HFFc6 (cell line): ENCODE measurements at places on chromosomes 12 and 14.
A peak's percentile ranks its signal among the peaks of the same experiment; 100 is the strongest.

DNA sequence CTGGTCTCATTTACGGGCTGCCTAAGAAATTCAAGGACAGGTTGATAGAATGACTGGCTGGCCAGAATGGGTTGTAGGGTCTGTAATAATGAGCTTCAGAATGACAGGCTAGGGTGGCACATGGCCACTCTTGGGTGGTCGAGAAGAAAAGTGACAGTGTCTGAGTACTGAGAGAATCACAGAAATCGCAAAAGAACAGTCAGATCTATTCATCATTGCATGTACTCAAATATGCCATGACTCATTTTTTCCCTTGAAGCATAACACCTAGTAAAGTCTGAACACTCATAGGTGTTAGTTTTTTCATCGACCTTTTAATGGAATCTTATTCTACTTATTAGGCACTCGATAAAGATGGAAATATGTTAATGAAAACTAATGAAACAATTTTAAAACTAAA is 37.8 kb upstream of the SEL1L start:
- no peak for DNase-seq

- peak; percentile 64 for DNase-seq
These were observed 66.9 kb downstream of the HMGA2 start for GRCh38 chr12:65891219-65891618.

- DNase-seq, result peak; percentile 6
These were observed 634.2 kb downstream of the SLC16A7 start for GRCh38 chr12:60230056-60230455.

DNA sequence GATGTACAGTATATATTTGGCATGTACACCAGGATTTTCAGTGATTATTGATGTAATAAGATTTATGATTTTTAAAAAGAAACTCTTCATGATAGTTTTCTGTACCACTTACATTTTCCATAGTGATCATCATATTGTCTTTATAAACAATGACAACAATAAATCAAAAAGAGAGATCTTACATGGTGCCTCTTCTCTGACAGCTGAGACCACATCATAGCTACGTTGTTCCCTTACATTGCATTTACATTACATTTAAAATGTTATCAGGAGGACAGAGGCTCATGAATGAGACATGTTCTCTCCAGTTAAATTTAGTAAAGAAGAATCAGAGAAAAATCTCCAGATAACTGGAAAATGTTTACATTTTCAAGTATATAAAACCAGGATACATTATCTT is 112.4 kb downstream of the PRKCH start:
- no peak for DNase-seq

DNA sequence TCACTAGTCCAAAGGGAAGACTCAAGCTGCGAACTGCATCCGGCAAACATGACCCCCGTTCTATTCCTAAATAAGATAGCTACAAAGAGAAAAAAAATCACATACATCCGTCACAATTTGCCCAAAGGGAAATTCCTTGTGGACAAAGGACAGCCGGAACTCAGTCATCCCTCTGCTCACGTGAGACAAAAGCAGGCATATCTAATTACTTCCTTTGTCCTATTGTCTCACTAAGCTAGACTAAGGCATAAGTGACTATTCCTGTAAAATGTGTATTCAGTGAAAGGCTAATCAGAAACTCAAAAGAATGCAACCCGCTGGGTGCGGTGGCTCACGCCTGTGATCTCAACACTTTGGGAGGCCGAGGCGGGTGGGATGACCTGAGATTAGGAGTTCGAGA is 27.2 kb upstream of the NINJ2 start:
- DNase-seq, result no peak

GRCh38 chr12:89893972-89894706 is 185.5 kb upstream of the ATP2B1 start:
- peak; percentile 4 for DNase-seq
